ENCODE measurements at places on chromosomes 11 and 22.

- no peak for DNase-seq
Measured at GRCh38 chr11:68575025-68575665, 109.2 kb upstream of the GAL start.

DNA sequence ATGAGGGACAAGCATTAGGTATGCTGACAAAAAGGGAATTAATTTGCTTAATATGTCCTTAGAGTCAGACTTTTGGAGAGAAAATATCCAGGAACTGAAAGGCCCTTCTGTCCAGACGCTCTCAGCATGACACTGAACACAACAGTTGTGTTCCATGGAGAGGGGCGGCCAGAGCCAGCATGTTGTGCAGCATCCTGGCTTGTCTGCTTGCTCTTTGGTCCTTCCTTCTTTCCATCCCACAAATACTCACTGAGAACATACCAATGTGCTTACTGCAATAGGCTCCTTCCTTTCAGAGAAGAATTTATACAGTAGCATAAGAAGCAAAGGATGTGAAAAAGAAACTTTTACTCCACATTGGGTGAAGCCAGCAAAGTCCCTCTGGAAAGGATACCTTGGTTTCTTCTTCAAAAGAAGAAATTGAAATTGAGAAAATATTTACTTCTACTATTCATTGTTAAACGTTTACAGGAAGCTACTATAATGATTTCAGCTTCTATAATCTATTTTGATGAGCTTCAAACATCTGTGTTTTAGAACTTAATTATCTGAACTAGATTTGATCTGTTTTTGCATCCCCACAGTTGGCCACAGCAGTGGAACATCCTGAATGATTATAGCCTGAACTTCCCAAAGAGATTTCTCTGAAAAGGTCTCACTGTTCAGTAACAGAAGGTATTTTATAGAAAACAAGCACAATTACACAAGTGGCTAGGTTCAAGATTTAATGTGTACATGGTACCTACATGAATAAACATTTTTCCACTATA lies 304.1 kb upstream of the PITPNB start:
- DNase-seq: no peak

GRCh38 chr11:97772705-97773104 lies 1248.0 kb upstream of the CNTN5 start:
- no peak for DNase-seq

- no peak for DNase-seq
Measured at GRCh38 chr11:45935349-45936064, 13.1 kb downstream of the LARGE2 start.

- DNase-seq: no peak
Measured at GRCh38 chr11:129077191-129077590, 114.9 kb downstream of the ARHGAP32 start.

DNA sequence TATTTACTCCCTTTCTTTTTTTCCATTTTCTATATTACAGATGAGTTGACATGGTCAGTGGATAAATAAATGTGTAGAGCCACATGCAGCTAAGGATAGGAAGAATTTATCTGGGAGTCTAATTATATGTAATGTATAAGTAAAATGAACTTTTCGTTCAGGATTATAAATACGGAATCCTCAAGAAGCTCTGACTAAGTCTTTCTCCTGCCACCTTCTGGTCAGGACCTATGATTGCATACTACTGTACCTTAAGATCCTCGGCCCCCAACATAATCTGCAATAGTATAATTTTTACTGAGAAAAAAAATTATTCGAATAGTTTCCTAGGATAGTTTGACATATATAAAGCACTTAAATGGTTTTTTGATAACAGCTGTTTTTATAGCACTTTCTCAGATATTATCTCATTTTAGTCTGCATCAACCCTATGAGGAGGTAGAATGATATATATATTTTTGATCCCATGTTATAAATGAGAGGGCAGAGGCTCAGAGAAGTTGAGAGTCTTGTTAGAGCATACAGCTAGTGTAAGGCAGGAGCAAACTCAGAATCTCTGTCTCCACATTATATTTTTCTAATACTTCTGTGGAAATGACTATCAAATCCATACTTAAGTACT lies 36.1 kb downstream of the CCDC90B start:
- DNase-seq: peak; percentile 88

DNA sequence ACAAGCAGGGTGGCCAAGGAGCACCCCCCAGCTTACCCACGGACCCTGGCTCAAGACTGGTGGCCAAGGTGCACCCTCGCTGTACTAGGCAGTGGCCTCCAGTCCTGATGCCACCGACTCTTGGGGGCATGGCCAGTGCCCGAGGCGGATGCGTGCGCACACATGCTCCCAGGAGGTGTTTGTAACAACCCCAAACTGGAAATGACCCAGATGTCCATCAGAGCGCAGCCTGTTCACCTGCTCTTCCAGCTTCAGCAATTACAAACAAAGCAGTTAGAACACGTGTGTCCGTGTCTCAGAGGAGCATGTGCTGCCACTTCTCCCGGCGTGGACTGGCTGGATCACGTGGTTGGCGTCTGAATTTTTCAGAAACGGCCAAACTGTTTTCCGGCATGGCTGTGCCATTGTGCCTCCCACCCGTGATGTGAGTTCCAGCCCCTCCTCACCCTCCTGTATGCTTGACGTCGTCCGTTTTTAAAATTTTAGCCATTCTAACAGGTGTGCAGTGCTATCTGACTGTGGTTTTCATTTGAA lies 7.1 kb upstream of the MUC6 start:
- no peak for DNase-seq

DNA sequence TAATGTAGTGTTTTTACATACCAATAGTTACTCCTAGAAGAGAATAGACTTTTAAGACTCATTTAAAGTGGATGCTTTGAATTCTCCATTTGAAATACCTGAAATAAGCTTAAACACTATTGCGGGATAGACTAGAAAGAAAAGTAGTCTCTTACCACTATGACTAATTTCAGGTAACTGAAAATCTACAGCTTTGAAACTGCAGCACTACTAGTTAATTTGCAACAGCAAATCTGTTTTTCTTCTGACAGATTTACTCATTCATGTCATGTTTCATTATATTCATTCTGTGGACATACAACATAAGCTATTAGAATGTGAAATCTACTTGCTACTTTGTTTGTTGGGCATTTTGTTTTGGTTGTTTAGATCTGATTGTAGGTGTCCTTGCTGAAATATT lies 153.6 kb downstream of the MAML2 start:
- DNase-seq: no peak

GRCh38 chr22:19285831-19286230 lies 5.7 kb downstream of the CLTCL1 start:
- no peak for DNase-seq

DNA sequence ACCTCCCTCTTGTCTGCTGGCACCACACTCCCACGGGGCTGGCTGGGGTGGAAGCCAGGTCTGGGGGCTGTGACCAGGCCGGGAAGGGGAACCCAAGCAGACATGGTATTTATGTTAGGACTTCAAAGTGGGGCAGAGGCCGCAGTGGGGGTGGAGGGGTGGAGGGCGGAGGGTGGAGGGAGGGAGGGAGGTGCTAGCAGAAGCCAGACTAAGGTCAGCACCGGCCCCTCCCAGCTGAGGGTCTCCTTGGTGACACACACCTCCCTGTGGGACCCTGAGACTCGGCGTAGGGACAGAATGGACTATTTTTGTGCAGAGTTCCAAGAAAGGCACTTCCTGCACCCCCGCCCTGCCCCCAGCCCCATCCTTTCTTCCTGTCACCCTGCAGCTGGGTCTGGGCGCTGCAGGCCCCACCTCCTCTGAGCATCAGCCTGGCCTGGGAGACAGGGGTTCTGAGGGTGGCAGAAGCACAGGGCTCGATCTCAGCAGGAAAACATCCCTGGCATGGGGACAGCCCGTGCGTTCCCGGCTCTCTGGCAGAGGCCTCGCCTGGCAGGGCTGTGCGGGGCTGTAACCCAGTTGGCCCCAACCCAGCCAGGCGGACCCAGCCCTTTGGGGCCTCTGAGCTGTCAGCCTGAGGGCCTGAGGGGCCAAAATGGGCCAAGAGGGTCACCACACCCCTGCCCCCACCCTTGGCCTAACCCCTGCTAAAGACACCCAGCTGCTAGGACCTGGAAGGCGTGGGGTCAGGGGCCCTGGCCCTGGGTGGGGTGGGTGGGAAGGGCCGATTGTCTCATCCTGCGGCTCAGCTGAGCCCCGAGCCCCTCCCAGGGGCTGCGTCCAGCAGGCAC lies 9.6 kb upstream of the CD248 start:
- DNase-seq: no peak

DNA sequence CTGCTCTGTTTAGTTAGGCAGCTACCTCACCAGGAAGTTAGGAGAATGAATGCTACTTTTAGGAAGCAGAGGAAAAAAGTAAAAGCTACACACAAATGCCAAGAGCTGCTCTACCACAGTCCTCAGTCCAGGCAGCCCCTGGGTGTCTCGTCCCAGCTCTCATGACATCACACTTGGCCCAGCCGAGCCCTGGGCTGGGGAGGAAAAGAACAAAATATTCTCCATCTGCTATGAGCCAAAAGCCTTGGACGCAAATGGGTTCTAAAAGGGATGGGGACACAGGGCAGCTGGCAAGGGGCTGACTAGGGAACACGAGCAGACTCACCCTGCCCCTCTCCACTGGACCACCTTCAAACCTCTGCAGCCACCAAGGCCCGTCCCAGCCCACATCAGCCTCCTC lies 26.1 kb downstream of the TMEM184B start:
- no peak for DNase-seq

- peak; percentile 55 for DNase-seq
Measured at GRCh38 chr22:32836280-32837123, 35.0 kb downstream of the TIMP3 start.

- no peak for DNase-seq
Measured at GRCh38 chr11:68082481-68082880, 38.7 kb downstream of the CHKA start.

DNA sequence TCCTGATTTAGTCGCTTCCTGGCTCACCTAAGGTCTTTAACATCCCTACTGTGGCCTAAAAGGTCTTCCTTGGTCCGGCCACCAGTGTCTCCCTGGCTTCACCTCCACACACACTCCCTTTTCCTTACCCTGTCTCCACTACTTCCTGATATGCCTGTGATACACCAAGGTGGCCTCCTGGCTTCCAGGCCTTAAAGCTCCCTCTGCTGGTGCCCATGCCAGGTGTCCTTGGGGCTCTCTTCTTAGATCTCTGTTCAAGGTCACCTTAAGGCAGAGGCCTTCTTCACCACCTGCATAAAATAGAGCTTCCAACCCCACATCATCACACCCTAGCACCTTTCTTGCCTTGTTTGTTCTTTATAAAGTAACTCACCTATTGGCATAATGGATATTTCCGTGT lies 787.7 kb downstream of the NTM start:
- peak; percentile 54 for DNase-seq

- DNase-seq: no peak
Measured at GRCh38 chr11:61140416-61140815, 20.8 kb downstream of the VPS37C start.

GRCh38 chr11:124961972-124962609 lies 8.1 kb downstream of the CCDC15 start:
- peak; percentile 91 for DNase-seq

DNA sequence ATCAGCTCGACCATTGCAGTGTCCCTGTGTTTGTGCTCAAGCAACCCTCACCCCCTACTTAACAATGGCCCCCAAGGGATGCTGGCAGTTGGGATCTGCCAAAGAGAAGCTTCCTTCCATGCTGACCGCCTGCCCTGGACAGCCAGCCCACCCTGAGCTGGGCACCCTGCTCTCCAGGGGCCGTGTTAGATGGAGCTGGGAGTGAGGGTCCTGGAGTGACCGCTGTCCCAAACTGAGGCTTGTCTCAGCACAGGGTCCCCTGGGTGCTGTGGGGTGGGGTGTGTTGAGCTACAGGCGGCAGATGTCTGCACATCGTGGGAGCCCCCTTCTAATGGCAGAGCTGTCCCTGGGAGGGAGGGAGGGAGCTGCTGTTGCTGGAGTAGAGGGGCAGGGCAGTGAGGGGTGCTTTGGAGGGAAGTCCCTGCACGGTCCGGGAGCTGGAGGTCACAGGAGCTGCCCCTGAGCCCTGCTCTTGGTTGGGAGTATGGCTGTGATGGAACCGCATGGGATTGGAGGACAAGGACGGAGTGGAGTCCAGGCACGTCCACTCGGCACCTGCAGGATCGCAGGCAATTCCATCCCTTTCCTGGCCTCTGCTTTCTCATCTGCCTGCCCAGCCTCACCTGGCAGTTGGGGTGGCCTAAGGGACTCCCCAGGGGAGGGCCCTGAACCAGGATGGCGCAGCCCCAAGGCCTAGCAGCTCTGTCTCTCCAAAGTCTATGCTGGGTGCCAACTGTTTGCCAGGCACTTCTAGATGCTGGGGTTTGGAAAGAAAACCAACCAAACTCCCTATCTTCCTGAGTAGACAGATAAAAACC lies 126.3 kb downstream of the ARHGAP8 start:
- no peak for DNase-seq

DNA sequence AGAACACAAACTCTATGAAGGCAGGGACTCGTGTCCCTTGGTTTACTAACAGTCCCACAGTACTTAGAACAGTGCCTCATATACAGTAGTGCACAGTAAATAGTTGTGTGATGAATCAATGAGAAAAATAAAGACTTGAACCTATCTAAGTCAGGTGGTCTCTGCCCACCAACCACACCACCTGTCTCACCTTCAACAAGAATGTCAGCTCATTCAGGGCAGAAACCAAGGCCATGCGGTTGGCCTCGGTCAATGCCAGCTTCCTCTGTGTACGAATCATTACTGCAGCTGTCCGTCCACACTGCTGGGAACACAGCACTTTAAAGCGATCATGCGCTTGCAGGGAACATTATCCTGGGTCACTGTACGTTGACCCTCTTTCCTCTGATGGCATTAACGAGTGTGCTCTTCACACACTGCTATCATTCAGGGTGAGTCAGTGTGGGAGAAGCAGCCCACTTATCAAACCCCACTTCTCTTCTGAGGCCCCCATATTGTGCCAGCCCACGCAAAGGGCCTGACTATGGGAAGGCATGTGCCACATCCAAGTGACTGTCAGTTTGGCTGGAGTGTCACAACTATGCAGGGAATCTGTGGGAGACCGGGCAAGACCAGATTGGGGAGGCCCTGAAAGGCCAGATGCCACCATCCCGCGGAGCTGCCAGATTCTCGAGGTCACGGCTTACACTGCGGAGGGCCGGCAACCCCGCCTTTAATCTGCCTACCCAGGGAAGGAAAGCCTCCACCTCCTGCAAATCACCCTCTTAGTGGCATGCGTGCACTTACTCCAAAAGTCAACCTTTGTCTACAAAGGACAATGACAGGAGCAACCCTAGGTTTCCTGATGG lies 36.1 kb downstream of the LARGE1 start:
- DNase-seq: no peak

- no peak for DNase-seq
Measured at GRCh38 chr11:74687237-74688023, 43.8 kb downstream of the CHRDL2 start.

GRCh38 chr11:3370311-3370870 lies 8.6 kb downstream of the ZNF195 start:
- DNase-seq: no peak

GRCh38 chr11:73308003-73308960 lies at the start of gene ARHGEF17:
ARHGEF17 (plus strand) TSS chr11:73308276; CDS start chr11:73308639, 363 bp downstream.
- DNase-seq: no peak

DNA sequence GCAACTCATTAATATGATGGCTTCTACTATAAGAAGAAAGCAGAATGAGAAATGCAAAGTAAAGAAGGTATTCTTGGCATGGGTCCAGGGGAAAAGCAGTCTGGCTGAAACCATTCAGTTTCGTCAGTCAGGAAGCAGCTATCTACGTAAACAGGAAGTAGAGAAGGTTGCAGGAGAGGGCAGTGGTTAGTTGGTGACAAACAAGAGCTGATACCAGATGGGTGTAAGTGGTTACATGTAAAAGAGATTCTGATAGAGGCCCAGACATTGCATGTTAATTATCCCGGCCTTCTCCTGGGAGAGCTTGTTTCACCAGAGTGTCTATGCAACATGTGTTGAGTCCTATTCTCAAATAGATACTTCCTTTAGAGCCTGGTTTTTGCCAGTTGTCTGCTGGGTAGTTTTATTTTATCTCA lies 58.4 kb upstream of the PSMA1 start:
- peak; percentile 93 for DNase-seq

- no peak for DNase-seq
Measured at GRCh38 chr11:12007769-12008737, at the start of gene DKK3. DKK3 (minus strand) TSS chr11:12008626; CDS start chr11:12008582, 44 bp downstream.

Measured in OCI-M1 (cell line).